Aorta (tissue), 5 donors: ENCODE measurements at places on chromosomes 2 and 18. TPM values are rescaled to one million over a fixed set of nuclear protein-coding genes. Genes with fewer than 3 reads are reported as not detected.

NOL4 gene
- total RNA-seq = 0.62 TPM

FAM110C gene
- total RNA-seq = 3.4 TPM

RTTN gene
- 17.5 TPM for total RNA-seq

CKAP2L gene
- total RNA-seq = 0.65 TPM

DNA sequence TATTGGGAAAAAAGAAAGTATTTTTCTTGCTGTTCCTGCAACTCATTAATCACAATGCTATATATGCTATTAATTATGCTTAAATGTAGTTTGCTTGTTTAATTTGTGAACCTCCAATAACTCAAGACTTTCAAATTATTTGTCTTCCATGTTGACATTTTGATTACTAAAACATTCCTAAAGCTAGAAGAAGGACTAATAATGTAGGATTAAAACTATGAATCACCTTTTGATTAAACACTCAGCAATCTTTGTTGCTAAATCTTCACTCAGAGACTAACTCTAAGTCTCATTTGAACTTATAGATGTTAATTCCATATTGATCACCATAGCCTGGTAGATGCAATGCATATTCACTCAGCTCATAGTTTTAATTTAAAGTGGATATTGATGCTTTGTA, 524.6 kb upstream of the ZEB2 start:
- H3K36me3 ChIP-seq = no peaks in the 10 kb centered on the region
- H3K4me1 ChIP-seq = no peaks in the 10 kb centered on the region
- no peak overlapping the region for H3K27ac ChIP-seq
- H3K27me3 ChIP-seq = no peaks in the 10 kb centered on the region
- no peak overlapping the region for H3K4me3 ChIP-seq

DNA sequence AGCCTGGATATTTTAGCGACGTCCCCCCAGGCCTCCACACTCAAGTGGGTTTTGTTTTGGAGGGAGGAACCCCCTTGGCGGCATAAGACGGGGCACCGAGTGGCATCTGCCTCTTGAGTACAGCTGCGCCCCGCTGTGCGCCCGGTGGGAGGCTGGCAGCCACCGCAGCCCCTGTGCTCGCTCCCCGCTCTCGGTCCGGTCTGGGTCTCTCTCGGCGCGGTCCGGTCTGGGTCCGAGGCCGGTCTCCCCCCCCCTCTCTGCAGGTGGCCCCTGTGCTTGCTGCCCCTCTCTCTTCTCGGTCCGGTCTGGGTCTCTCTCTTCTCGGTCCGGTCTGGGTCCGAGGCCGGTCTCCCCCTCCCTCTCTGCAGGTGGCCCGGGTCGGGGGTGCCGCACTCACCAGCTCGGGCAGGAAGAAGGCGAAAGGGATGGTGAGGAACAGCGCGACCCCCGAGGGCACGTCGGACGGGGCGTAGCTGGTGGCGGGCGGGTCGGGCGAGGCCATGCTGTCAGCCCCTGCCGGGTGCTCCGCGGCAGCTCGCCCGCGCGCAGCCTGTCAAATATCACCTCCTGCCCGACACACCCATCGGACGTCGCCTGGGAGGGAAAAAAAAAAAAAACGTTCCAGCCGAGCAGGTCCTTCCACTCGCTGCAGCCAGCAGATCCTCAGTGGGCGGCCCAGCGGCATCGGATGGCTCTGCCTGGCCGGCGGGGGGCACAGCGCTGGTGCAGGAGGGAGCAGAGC, at the start of gene MALL:
TSS of gene MALL (minus strand) at position 532 of the 742 bp plus-strand sequence. CDS start at position 502, 30 bp downstream.
- H3K4me3 ChIP-seq = no peak within 1 kb of the TSS
- no peak within 1 kb of the TSS for H3K27ac ChIP-seq
- H3K27me3 ChIP-seq = no peaks in the 10 kb centered on the region
- no peak for DNase-seq
- no peaks in the 10 kb centered on the region for H3K36me3 ChIP-seq

DNA sequence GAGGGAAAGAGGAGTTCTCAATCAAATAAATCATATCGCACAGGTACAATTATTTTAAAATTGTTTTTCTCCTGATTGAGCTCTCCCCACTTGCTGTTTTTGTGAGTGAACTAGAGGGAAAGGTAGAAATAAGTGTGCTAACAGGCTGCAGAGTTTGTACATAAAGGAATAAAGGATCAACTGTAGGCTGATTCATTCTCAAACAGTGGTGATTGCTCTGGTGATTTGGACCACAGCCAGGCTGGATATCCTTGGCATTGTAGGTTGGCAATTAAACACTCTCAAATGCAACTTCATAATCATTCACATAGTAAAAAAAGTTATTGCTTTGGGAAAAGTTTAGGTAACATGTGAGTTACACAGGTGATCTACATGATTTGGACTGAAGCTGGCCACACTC, 29.8 kb downstream of the LRP1B start:
- no peak for DNase-seq
- H3K4me1 ChIP-seq = no peaks in the 10 kb centered on the region
